Tibial nerve (tissue), 4 donors: ENCODE measurements at places on chromosomes 1 and 21.

DNA sequence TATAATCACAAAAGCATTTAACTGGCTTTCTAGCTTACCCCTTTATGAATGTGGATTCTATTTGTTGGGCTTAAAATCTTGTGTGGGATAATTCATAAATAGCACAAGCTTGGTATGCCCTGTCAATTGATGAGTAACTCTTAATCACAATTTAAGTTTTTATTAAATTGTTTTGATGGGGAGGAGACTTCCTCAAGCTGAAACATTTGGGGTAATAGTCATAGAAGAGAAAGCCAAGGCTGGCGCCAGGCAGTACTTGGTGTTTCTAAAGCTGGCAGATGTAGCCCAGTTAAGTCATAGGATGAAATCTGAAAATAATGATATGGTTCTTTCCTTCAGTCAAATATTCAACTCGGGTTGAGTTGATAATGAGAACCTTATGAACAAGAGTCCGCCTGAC, 167.2 kb downstream of the FMN2 start:
- DNase-seq = no peak

DNA sequence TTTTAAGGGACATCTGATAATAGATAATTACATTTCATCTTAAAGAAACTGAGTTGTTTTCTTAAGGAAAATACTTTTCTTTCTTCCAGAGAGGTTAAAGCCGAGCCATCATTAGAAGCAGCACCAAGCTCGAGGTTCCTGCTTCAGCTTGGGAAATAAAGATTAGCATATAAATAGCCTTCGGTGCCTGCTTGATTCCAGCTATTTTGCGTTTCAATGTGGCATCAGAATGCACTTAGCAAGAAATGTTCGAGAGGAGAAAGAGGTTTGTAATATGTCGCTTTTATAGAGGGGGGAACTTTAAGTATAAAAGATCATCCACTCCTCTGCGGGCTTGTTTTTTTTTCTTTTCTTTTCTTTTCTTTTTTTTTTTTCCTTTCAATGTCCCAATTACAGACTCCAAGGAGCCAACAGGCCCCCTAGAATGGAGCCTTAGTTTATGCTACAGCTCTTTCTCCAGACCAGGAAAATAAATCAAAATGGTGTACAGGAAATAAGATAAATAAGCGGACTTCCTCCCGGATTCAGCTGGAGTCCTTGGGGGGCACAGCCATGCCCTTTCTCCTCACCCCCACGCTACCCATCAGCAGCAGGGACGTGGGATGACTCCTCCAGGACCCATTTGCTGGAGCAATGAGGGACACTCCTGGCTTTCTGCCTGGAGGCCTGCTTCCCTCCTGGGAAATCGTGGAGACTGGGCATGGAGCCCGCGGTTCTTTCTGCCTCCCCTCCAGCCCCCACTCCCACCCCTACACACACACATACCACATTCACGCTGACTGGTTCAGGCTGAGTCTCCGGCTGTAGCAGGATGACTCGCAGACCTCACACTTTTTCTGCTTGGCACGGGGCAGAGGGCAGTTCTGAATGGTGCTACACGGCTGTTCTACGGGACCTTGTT, 131.6 kb downstream of the RRAGC start:
- no peak for DNase-seq

- no peak for DNase-seq
Measured at GRCh38 chr1:94036730-94037129, 84.2 kb downstream of the ABCA4 start.

- no peak for DNase-seq
Measured at GRCh38 chr1:235649368-235650163, at the start of gene GNG4. TSS of gene GNG4 (minus strand) at chr1:235649784. CDS start at chr1:235583838, 65,946 bp downstream.

DNA sequence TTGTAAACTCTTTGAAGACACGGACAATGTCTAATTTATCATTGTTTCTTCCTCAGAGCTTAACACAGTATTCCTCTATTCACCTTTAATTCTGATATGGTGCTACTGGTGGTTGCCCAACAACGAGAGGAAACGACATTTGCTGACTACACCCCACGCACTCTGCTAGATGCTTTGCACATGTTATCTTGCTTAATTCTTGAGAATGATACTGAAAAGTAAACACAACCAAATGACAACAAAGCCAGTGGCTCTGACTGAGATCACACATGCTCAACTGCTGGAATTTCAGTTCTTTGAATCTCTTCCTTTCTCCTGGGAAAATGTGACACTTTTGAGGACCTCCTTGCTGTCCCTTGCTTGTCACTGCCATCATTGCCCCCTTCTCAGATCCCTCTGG, 37.2 kb upstream of the DDAH1 start:
- no peak for DNase-seq

DNA sequence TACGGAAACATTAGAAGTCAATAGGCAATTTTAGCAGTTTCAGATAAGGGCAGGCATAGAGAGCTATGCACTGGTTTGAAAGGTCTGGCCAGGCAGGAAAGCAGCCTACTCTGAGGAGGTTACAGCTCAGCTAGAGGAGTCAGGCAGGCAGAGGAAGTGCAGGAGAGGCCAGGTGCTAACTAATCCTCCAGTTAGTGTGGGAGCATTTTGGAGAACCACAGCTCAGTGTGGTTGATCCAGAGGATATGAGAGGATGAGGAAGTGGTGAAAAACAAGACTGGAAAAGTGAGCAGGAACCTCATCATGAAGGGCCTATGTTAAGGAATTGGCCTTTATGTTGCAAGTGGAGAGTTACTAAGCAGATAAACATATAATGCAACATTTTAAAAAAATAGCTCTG, 282.4 kb upstream of the SGIP1 start:
- no peak for DNase-seq

GRCh38 chr1:182192215-182192614, 130.7 kb upstream of the ZNF648 start:
- no peak for DNase-seq

DNA sequence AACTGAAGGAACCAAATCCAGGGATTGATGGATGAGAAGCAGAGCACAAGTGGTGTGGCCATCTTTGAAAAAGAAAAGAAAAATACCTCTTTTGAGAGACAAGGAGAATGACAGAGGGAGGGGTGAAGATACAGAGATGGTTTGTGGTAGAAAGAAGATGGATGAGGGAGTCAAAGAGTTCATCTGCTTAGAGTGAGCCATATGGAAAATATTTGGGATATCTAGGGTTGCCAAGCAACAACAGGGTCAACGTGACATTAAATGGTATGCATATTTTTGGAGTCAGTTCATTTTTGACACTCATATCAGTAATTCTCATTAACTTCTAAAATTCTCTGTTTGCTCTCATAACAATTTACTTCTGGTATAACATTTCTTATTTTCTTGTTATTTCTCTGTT, 50.7 kb downstream of the MACF1 start:
- no peak for DNase-seq

DNA sequence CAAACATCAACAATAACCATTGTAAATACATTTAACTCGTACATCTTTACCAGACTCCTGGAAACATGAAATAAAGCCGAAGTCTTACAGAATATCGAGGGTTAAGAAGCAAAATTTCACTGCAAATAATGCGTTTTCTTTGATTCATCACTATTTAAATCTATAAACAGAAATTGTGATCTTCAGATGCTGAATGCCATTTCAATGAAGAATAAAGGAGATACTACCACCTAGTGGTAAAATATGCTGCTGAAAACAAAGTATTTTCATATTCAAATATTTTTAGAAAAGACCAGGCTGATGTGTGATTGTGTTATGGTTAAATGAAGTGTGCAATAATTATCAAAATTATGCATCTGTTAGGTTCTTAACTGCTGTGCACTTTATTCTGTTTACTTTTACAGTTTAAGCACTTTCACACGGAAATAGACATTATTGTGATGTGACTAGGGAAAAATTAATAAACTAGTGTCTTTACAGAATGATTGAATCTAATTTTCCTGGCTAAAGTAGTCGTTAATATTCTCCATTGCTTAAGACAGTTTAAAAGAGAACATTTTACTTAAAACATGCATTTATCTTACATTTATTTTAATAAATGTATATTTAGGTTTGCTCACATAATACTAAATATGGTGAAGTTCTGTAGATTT, 1093.1 kb downstream of the MRPL39 start:
- no peak for DNase-seq

- DNase-seq = no peak
Measured at GRCh38 chr1:21604208-21604957, 64.8 kb downstream of the RAP1GAP start.

- no peak for DNase-seq
Measured at GRCh38 chr1:244545511-244545910, 84.4 kb downstream of the CATSPERE start.

DNA sequence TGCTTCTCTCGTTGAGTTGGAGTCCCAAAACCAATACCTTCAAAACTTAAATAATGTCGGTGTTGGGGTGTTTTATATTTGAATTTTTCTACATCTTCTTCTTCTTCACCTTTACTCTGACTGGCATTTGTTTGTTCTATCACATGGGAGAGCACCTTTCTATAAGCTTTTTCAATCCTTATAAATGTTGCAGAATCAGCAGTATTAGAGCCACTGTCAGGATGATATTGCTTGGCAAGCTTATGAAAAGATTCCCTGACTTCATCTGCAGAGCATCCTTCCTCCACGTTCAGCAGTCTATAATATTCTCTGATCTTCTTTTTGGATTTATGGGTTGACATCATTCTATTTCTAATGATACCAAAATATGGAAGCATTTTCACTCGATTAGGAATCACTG, 2.6 kb downstream of the DNAJC28 start:
- no peak for DNase-seq

- DNase-seq = no peak
Measured at GRCh38 chr1:8590721-8591351, 226.6 kb downstream of the RERE start.

GRCh38 chr1:31099293-31100032, 33.9 kb upstream of the PUM1 start:
- no peak for DNase-seq

DNA sequence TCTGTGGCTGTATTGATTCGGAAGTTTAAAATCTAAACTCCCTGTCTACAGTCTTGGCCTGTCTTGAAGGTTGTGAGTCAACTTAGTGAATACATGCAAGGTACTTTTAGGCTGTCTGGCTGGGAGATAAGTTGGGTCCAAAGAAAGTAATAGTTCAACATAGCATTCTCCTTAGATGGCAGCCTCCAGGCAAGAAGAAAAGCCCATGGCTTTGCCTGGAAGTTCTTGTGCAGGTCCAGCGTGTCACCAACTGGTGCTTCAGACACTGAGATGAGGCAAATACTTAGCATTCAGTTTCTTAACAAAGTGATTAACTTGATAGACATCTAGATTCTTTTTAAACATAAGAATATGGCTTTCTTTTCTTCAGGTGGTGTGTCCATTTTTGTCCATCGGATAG, 328.2 kb downstream of the DISC1 start:
- DNase-seq = no peak

- DNase-seq = no peak
Measured at GRCh38 chr1:31674626-31675025, 29.2 kb downstream of the COL16A1 start.

DNA sequence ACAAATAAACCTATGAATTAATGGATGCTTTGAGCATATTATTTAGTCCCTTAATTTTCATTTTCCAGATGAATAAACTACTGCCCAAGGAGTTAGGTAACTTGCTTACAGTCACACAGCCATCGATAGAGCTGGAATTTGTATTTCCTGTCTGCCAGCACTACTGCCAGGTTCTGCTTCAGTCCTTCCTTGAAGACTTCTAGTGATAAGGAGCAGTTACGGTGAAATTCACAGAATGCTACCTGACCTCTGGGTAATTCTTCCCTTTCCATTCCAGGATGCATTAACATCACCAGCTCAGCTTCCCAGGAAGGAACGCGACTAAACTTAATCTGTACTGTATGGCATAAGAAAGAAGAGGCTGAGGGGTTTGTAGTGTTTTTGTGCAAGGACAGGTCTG, 11.2 kb downstream of the CD160 start:
- DNase-seq = no peak

GRCh38 chr1:117183112-117183511, 27.6 kb downstream of the VTCN1 start:
- no peak for DNase-seq

DNA sequence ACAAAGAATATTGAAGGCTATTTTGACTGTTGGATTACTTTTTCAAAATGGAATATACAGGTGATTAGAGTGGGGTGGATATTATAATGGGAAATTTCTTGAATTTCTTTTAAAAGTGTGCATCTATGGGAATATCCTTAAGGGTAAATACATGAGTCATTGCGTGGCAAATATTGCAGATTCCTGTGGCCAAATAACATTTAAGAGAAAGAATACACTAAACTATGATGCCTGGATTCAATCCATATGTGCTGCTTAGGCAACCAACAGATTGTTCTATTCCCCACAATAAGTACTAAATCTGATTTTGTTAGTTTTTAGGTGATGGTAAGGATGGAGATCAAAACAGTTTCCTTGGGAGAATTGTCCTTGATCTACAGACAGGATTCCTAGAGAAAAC, 119.5 kb downstream of the HMCN1 start:
- DNase-seq = no peak

GRCh38 chr1:54342288-54342687, 63.9 kb downstream of the SSBP3 start:
- DNase-seq = no peak

DNA sequence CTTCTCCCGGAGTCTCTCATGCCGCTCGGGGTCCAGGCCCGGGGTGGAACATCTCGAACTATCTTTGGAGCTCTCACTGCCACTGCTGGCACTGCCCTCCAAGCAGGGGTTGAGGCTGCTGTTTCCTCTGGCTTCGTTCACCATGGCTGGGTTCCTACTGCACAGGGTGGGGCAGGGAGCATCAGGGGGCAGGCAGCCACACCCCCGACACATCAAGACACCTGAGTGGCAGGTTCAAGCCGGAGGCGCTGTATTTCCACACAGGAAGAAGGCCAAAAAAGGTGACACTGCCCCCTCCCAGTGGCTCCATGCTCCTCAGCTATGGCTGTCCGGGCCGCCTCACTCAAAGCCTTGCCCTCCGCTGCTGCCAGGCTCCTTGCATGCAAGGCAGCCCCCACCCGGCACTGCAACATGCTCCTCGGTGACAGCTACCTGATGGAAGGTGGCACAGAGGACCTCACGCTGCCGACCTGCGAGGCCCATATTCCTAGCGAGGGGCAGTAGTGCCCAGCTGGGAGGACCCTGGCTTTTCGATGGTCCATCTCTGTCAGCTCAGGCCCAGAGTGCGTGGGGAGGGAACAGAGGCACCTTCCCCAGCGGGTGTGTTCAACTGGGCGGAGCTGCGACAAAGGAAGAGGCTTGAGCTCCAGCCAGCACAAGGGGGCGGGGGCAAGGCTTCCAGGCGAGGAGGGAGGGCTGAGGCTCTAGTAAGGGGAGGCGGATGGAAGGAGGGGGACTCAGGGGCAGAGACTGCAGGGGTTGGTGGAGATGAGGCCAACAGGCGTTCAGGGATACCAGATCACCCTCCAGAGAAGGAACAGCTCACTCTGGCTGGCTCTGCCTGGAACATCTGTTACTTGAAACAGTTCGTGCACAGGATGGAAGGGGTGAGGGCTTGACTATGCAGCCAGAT, 2.5 kb downstream of the MTHFR start:
- DNase-seq = peak; percentile 90

DNA sequence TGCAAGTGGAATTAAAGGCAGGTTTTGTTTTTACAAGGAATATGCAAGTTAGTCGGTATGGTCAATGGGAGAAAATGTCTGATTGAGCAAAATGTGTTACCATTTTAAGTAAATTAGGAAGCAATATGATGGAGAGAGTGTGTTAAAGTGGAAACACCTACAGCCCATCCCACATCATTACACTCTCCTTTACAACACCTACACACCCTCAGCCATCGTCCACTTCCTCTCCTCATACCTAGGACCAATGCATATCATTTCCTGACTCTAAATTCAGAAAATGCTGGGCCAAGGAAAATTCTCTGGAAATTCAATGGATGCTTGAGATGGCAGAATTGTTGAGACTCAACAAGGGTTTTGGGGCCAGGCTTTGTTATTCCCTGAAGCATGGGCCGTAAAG, 16.4 kb upstream of the CCDC190 start:
- no peak for DNase-seq

GRCh38 chr21:43287795-43288755, 119.3 kb downstream of the CRYAA start:
- no peak for DNase-seq
